ENCODE measurements at places on chromosomes 3 and 15.
A peak's percentile ranks its signal among the peaks of the same experiment; 100 is the strongest.

DNA sequence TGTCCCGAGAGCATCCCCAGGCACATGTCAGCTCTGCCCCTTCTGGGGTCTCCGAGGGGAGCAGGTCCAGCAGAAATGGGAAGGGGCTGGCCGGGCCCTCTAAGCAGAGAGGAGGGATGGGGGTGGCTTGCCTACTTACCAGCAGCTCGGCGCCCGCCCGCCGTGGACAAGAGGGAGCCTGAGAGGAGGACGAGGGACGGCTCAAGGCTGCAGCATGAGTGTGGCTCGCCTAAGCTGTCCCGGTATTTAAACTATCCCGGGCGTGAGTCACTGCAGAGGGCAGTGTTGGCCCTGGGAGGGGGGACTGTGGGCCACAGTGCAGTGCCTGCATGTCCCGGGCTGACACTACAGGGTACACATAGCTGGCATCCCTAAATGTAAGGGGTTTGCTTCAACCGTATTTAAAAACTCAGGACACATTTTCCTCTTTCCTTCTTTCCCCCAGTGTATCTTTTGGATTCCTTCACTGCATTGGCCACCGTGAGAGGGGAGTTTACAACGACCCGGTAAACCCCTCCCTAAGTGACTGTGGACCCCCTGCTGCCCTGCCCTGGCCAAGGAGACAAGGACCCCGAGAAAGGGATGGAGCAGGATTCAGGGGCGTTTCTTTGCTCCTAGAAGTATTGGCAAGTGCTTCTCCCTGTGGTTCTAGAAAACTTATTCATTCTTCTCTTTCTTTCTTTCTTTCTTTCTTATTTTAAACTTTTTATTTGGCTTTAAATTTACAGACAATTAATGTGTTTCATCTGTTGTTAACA, at the start of gene LRRC15:
LRRC15 (minus strand) TSS at position 222 of the 758 bp plus-strand sequence. CDS start 8,700 bp downstream, outside the sequence.
- peak; percentile 79 for DNase-seq

- no peak for DNase-seq
These were observed 1530.3 kb downstream of the SI start for GRCh38 chr3:163548015-163548414.

DNA sequence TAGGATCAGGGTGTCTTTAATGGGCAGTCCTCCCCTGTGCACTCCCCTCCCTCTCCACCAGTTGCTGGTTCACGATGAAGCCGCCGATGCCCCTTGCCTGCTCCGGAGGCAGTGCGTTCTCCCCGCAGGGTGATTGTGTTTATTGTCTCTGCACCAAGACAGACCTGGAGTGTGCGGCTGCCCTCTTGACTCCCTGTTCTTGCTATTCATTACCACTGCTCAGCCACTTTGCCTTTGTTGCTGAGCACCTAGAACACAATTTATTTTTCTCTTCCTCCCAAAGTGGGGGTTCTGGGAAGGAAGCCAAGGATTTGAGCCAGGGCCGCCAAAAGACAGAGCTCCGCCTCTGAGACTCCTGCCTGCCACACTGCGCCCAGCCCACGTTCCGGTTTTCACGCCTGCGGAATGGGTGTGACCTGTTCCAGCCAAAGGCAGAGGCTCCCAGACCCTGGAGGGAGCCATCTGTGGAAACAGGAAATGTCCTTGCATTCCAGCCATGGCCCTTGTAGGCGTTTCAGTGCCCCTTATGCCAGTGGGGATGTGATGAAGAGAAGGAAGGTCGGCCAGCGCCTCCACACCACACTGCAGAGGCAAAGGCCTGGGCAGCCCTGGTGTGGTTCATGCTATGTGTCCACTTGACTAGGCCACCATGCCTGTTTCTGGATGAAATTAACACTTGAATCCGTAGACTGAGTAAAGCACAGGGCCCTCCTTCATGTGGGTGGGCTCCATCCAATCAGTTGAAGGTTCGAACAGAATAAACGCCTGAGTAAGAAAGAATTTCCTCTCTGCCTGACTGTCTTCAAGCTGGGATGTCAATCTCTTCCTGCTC, 85.8 kb downstream of the HMG20A start:
- DNase-seq = no peak

GRCh38 chr15:43808960-43809678, 8.7 kb downstream of the HYPK start:
- DNase-seq = no peak

DNA sequence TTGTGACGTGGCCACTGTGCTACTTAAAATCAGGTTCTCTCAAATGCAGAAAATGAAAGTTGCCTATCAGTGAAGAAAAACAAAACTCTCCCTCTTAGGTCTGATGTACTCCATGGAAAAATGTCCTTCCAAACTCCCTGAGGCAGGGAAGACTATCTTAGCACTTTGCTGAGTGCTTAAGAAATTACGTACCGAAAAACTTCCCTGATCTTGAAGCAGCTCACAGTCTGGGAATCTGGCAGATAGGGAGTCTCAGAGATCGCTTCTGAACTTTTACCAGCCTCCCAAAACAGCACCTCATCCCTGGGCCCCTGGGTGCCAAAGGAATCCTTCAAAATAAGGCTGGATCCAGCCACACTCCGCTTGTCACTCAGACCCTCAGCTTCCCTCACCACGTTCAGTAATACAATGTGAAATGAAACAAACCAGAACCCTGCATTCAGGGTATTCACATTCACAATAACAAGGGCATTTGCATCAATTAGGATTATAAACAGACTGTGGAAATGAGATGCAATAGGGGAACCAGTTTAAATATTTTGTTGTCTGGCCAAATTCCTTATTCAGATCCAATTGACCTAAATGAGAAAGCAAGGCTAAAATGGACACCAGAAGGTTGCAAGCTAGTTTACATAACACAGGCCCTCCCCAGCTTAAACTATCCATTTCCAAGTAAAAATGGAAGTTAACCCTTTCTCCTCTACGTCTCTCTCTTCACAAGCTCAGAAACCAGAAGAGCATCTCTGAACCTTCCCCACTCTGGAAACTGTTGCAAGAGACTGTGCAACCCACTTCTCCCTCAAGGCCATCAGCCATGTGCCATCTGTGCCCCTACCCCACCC, 20.9 kb downstream of the OSBPL10 start:
- no peak for DNase-seq

DNA sequence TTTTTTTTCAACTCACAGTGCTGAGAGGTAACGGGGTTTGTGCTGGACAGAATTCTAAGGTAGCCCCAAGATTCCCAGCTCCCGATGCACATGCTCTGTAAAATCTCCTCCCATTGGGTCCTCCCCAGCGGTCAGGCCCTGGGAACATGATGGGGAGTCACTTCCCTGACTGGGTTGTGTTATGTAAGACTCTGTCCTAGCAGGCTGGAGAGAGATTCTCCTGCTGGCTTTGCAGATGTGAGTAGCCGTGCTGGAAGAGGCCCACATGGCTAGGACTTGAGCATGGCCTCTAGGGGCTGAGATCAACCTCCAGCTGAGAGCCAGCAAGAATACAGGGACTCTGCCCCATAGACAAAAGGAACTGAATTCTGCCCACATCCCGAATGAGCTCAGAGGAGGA, 83.7 kb upstream of the OXTR start:
- DNase-seq = peak; percentile 48
